ENCODE measurements at places on chromosomes 6 and 20. TPM values are rescaled to one million over a fixed set of nuclear protein-coding genes. Genes with fewer than 3 reads are reported as not detected.

Gene MICB
- 7.5 TPM for total RNA-seq

Gene FAM50B
- total RNA-seq = 3.9 TPM

Gene OR2J3
- total RNA-seq = not detected

Gene HLA-DQB1
- total RNA-seq = not detected

Gene HUS1B
- total RNA-seq = 0.20 TPM

Gene FRK
- total RNA-seq = 1.5 TPM
